HTR-8/SVneo (cell line): ENCODE measurements at places on chromosomes 7 and 10.

DNA sequence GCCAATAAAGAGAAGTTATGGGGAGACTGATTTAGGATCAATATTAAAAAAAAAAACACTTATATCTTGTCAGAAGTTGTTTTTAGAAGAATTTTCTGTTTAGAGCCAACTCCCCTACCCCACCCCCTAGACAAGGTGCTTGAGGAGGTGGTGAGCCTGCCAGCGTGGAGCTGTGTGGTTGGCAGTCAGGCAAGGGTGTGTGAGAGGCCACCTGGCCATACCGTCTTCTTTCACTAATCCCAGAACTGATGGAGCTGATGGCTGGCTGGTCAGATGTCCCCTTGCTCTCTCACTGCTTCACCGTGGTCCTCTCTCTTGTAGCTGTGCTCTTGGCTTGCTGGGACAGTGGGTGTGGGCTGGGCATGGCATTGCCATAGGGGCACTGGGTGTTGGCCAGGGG lies 34.3 kb downstream of the NACAD start:
- DNase-seq, result no peak

DNA sequence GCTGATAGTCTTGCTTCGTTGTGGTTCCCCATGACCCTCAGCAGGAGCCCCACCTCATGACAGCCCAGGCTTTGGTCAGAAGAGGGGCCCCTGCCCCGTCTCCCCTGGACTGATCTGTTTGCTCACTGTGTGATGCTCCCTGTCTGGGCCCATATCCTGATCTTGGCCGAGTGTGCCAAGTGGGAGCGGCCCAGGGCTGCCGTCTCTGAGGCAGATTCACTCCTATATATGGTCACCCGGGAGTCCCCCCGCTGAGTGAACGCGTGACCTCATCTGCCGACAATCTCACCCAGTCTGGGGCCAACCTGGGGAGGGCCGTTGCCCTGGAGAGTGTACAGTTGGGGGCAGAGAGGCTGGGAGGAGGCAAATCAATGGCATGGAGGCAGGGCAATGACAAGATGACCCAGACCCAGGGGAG lies 34.5 kb downstream of the PPIF start:
- peak; percentile 86 for DNase-seq

DNA sequence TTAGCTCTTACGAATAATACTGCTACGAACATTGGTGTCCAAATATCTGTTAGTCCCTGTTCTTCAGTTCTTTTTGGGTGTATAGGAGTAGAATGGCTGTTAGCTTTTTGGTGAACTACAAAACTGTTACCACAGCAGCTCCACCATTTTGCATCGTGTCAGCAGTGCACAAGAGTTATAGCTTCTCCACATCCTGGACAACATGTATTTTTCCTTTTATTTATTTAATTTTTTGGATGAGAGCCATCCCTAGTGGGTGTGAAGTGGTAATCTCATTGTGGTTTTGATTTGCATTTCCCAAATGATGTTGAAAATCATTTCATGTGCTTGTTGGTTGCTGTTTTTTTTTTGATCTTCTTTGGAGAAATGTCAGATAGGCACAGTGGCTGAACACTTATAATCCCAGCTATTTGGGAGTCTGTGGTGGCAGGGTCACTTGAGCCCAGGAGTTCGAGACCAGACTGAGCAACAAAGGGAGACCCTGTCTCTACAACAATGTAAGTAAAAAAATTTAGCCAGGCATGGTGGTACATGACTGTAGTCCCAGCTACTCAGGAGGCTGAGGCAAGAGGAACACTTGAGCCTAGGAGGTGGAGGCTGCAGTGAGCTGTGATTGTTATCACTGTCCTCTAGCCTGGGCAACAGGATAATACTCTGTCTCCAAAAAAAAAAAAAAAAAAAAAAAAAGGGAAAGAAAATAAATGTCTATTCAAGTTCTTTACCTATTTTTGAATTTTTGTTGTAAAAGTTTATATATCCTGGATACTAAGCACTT lies 31.7 kb downstream of the TRIM24 start:
- no peak for DNase-seq

DNA sequence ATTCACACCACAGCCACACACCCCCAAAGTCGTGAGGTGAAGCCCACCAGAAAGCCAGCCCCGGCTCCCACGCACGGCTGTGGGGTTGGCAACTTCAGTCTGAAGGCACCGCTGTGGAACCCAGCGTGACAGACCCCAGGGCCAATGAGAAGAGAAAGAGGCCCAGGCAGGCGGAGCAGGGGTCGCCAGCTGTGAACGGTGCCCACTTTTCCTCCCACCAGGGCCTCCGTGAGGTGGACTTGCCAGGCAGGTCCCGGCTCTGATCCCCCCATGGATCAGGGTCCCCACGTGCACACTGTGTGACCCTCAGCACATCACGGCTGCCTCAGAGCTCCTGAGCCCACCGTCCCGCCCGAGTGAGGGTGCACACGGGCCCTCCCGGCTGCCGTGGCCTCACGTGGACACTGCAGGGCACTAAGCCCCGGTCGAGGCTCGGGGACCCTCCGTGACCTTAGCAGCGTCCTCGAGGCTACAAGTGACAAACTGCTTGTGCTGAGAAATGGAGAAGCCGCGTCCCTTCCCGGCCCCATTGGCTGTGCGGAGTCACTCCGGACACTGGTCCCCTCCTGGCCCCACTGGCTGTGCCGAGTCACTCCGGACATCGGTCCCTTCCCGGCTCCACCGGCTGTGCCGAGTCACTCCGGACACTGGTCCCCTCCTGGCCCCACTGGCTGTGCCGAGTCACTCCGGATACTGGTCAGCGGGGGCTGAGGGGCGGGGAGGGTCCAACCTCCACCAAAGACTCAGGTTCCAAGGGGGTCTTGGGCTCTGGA lies 72.4 kb upstream of the PDGFA start:
- no peak for DNase-seq

GRCh38 chr10:88515235-88515634 lies 67.9 kb downstream of the RNLS start:
- no peak for DNase-seq

DNA sequence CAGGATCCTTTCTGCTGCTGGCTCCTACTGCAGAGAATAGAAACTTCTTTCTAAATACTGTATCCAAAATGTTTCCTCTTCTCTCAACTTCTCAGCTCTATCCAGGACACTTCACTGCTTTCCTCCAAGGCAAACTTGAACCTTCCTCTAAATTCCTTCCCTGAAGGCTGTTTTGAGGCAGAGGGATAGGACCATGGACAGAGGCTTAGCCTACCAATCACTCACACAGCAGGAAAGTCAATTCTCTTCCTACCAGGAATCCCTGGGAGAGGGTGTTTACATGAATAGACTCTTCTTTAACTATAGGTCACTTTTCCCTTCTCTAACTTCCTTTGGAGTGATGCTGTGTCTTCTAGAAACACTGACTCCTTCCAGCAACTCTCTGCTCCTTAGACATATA lies 115.6 kb upstream of the MKLN1 start:
- DNase-seq, result no peak
